ENCODE measurements at places on chromosomes 11 and 22.

DNA sequence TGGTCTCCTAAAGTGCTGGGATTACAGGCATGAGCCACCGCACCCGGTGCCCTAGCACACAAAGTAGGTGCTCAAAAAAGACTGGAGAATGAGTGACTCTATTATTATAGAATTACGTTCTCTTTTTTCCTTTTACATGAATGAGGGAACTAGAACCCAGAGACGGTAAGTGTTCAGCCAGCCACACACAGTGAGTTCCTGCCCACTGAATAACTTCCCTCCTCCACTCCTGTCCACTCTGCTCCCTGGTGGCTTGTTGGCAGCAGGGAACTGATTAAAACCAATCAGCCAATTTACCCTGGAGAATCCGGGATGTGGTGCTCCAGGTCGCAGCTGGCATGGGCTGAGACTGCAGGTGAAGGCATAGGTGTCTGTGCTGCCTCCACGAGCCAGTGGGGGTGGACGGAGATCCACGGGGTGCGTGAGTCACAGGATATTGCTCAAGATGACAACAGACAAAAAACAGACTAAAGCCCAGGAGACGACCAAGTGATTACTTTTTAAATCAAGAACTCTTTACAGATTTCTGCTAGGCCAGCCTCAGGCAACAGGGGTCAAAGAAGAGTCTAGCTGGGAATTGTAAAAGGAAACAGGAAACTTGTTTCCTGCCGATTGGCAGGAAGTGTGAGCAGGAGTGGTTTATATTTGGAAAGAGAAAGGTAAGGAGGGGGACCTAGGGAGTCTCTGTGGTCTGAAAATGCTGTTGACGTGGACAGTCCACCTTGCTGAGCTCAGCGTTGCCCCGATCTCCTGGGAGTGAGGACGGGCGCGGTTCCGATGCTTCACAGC lies 95.2 kb upstream of the TP53I11 start:
- DNase-seq = no peak

GRCh38 chr11:8681837-8682302 lies 595 bp downstream of the TRIM66 start:
- no peak for DNase-seq

DNA sequence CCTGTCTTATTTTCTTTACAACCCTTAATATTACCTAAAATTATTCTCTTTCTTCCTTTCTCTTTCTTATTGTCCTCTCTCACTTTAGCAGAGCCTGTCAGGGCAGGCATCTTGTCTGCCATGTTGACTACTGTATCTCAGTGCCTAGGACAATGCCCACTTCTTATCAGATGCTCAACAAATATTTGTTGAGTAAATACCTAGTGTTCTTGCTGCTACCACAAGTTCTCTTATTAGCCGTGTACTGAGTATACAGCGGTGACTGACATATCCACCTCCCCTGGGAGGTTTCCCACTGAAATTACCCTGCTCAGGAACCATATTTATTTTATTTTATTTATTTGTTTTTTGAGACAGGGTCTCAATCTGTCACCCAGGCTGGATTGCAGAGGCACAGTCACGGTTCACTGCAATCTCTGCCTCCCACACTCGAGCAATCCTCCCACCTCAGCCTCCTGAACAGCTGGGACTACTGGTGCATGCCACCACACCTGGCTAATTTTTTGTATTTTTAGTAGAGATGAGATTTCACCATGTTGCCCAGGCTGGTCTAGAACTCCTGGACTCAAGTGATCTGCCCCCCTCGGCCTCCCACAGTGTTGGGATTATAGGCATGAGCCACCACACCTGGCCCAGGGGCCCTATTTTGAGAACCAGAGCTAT lies 6.7 kb downstream of the HPX start:
- no peak for DNase-seq

DNA sequence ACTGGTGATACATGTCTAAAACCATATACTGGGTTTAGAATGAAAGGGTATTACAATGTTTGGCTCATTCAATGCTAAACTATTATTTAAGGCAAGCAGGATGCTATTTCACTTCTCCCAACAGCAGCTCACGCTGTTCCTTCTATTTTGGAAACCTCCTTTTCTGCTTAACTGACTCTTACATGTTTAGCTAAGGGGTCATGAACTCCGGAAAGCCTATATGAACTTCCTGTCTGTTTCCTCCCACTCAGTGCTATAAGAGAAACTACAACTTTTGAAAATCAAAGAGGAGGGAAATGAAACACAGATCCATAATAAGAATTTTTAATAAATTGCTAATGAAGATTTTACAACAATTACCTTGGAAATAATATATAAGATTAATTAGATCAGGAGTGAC lies 30.9 kb downstream of the SLC36A4 start:
- no peak for DNase-seq

- no peak for DNase-seq
These were observed 61.4 kb downstream of the TP53I11 start for GRCh38 chr11:44889266-44889665.

All from thoracic aorta (tissue), 2 donors.